ENCODE measurements at places on chromosomes 13 and 19. TPM values are rescaled to one million over a fixed set of nuclear protein-coding genes. Genes with fewer than 3 reads are reported as not detected.
A peak's percentile ranks its signal among the peaks of the same experiment; 100 is the strongest.

PSG5 gene
- total RNA-seq, result not detected

- H3K36me3 ChIP-seq, result no peaks in the 10 kb centered on the region
Measured at GRCh38 chr19:34482380-34483250, 1.1 kb downstream of the WTIP start.

DNA sequence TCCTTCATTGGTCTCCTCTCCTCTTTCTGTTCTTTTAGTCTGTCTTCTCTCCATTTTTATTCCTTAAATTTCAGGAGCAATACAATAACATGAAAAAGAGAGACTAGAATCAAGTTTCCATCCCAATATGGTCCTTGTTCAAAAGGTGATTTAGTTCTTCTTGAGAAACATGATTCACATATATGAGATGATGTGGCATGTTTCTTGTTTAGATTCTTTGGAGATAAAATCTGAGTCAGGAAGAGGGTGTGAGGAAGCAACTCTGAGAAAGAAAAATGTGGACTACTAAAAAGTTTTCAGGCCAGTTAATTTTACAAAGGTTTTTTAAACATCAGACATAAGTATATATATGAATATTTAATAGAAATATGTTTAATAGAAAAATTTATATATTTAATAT lies 231.4 kb downstream of the OXGR1 start:
- H3K4me1 ChIP-seq, result no peaks in the 10 kb centered on the region
- no peak overlapping the region for H3K4me3 ChIP-seq
- H3K27ac ChIP-seq, result no peak overlapping the region
- no peaks in the 10 kb centered on the region for H3K36me3 ChIP-seq
- no peaks in the 10 kb centered on the region for H3K27me3 ChIP-seq

ERICH4 gene
- total RNA-seq, result not detected

KLK12 gene
- not detected for total RNA-seq

GRCh38 chr19:10828981-10829821 lies 6.8 kb downstream of the TMED1 start:
- H3K27ac ChIP-seq, result no peak overlapping the region
- no peak overlapping the region for H3K4me3 ChIP-seq
- DNase-seq, result peak; percentile 37
- no peaks in the 10 kb centered on the region for H3K27me3 ChIP-seq
- peaks cover 23% of the 10 kb centered on the region for H3K36me3 ChIP-seq

- no peak for DNase-seq
- H3K27me3 ChIP-seq, result no peaks in the 10 kb centered on the region
- H3K4me1 ChIP-seq, result peaks cover 46% of the 10 kb centered on the region
- peak overlapping the region; percentile 98 for H3K4me3 ChIP-seq
Measured at GRCh38 chr19:2325281-2326046, 2.9 kb downstream of the LSM7 start.

GRCh38 chr13:51019026-51019425 lies 92.0 kb downstream of the C13orf42 start:
- no peak overlapping the region for H3K27ac ChIP-seq
- H3K4me3 ChIP-seq, result no peak overlapping the region
- DNase-seq, result no peak
- H3K4me1 ChIP-seq, result no peaks in the 10 kb centered on the region
- peaks cover 3% of the 10 kb centered on the region for H3K27me3 ChIP-seq

GRCh38 chr19:16446108-16446723 lies 25.6 kb downstream of the EPS15L1 start:
- H3K4me3 ChIP-seq, result no peak overlapping the region
- peaks cover 13% of the 10 kb centered on the region for H3K36me3 ChIP-seq
- H3K27me3 ChIP-seq, result no peaks in the 10 kb centered on the region
- no peak for DNase-seq
- peaks cover 51% of the 10 kb centered on the region for H3K4me1 ChIP-seq
- H3K27ac ChIP-seq, result peak overlapping the region; percentile 15

GRIK5 gene
- 1.7 TPM for total RNA-seq

- H3K4me1 ChIP-seq, result peaks cover 78% of the 10 kb centered on the region
- peak overlapping the region; percentile 80 for H3K4me3 ChIP-seq
Measured at GRCh38 chr13:99258946-99259345, 767 bp upstream of the GPR18 start.

- DNase-seq, result peak; percentile 82
- no peaks in the 10 kb centered on the region for H3K27me3 ChIP-seq
- H3K4me1 ChIP-seq, result peaks cover 95% of the 10 kb centered on the region
- H3K4me3 ChIP-seq, result peak overlapping the region; percentile 67
Measured at GRCh38 chr13:46168341-46168740, 13.6 kb downstream of the LCP1 start.

- no peak for DNase-seq
- H3K27ac ChIP-seq, result no peak overlapping the region
- H3K4me3 ChIP-seq, result no peak overlapping the region
- no peaks in the 10 kb centered on the region for H3K4me1 ChIP-seq
- peaks cover 7% of the 10 kb centered on the region for H3K27me3 ChIP-seq
Measured at GRCh38 chr13:106287351-106287750, 248.1 kb downstream of the EFNB2 start.

DNA sequence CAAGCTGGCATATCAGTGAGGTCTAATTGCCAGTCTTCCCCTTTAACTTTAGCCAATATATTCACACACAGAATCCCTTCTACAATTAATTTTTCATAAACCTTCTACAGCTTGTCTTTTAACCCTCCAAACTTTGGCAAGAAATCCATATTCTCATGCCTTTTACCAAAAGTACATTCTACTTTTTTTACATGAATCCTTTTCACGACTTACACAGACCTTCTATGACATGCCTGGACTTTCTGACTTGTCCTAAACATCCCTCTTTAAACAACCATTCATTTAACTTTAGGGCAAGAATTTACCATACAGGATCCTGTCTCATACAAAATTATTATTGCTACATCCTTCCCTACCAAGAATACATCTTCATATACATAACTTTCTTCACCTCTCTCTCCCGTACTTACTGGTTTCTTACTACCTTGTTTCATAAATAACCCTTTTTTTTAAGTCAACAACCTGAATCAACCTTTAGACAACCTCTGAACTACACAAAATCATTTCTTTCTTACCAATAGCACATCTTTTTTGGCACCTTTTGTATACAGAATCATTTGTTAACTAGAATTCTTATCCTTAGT lies 23.5 kb downstream of the ZNF544 start:
- no peak overlapping the region for H3K4me3 ChIP-seq
- H3K4me1 ChIP-seq, result peaks cover 7% of the 10 kb centered on the region
- H3K36me3 ChIP-seq, result peaks cover 98% of the 10 kb centered on the region
- H3K27ac ChIP-seq, result no peak overlapping the region
- no peak for DNase-seq

GRCh38 chr13:24264976-24265375 lies 44.4 kb upstream of the C1QTNF9 start:
- no peaks in the 10 kb centered on the region for H3K27me3 ChIP-seq
- DNase-seq, result peak; percentile 92
- peak overlapping the region; percentile 66 for H3K4me3 ChIP-seq
- peak overlapping the region; percentile 95 for H3K27ac ChIP-seq
- H3K4me1 ChIP-seq, result peaks cover 92% of the 10 kb centered on the region

OR7C1 gene
- not detected for total RNA-seq

IRGC gene
- not detected for total RNA-seq

- H3K4me1 ChIP-seq, result peaks cover 14% of the 10 kb centered on the region
- peak overlapping the region; percentile 21 for H3K27ac ChIP-seq
- peaks cover 40% of the 10 kb centered on the region for H3K36me3 ChIP-seq
- no peak overlapping the region for H3K4me3 ChIP-seq
- H3K27me3 ChIP-seq, result no peaks in the 10 kb centered on the region
- no peak for DNase-seq
Measured at GRCh38 chr19:38115271-38115802, 108.7 kb downstream of the DPF1 start.

LILRB5 gene
- not detected for total RNA-seq

GRCh38 chr19:5282901-5283300 lies 57.7 kb downstream of the PTPRS start:
- no peak overlapping the region for H3K27ac ChIP-seq
- peaks cover 2% of the 10 kb centered on the region for H3K4me1 ChIP-seq
- no peak for DNase-seq
- no peaks in the 10 kb centered on the region for H3K36me3 ChIP-seq

All from activated CD4-positive, alpha-beta T cell treated with anti-CD3 and anti-CD28 coated beads for 36 hours (primary cell).